ENCODE measurements at places on chromosomes 13 and 19. TPM values are rescaled to one million over a fixed set of nuclear protein-coding genes. Genes with fewer than 3 reads are reported as not detected.

DNA sequence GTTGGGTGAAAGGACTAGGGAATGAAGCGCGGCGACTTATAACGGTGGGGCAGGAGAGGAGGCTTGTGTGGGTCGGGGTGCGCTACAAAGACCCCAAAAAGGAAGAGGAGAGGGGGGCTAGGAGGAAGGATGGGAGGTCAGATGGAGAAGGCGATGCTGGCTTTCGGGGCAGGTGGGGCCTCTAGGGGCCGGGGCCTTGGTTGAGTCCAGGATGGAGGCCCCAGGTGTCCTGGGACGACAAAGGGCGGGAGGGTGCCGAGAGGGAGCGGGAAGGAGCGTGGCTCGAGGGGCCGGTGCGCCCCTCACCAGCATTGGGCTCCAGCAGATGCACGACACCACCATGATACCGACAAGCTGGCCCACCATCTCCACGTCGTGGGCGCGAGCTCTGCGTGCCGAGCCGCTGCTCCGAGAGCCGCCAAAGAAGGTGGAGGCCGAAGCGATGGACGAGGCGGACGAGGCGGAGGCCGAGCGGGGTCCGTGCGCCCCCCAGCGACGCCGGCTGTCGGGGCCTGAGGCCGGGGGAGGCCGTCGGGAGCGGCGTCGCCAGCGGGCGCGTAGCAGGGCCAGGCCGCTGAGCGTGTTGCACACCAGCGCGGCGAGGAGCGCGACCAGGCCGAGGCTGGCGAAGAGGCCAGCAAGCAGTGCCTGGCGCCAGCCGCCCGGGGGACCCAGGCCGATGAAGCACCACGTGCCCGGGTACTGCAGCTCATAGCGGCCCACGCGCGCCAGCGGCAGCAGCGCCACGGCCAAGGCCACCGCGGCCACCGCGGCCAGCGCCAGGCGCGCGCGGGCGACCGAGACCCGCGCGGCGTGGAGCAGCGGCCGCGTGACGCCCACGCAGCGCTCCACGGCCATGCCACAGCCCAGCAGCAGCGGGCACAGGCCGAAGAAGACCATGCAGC is 1.8 kb downstream of the PTGER1 start:
- no peak for DNase-seq

DNA sequence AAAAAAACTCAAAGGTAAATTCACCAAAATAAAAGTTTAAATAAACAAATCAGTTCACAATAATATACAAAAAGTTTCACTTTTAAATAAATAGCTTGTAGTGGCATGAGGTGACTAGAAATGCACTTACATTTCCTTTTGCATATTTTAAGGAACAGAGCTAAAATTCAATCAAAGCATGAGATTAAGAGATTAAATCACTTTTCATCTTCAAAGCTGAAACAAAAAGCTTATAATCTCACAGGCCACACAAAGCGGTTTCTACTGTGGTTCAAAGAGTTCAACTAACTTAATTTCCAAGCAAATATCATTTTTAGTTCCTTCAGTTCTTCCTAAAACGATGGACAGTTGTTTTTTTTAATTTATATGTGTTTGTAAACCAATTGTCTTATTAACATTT is 38.9 kb downstream of the TSC22D1 start:
- DNase-seq = no peak

DNA sequence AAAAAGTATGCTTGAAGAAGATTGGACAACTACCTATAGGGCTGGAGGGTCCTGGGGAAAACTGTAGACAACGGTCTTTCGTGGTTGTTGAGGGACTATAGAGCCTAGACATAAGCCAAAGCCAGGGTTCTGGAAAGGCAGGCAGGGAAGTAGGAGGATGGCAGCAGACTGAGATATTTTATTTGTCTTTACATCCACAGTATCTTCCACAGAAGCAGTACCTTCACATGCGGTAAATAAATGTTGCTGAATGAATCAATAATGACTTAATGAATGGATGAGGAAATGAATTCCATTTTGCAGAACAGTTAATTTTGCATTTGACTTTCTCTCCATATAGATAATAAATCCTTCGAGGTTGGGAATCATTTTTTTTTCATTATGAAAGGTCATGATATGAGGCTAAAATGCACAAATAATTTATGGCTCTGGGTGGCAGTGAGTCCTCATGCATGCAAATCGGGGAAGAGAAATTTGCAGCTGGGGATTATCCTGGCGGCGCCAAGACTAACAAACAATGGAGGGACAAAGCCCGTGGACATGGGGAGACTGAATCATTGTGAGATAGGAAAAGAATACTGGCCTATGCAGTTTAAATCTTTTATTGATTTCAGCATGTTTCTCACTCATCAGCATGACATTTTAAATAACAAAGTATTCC is 102.0 kb downstream of the ERCC5 start:
- peak; percentile 4 for DNase-seq

ELL gene
- 21.0 TPM for total RNA-seq

HIPK4 gene
- not detected for total RNA-seq

LRCH1 gene
- total RNA-seq = 7.8 TPM

ZNF154 gene
- 0.46 TPM for total RNA-seq

KLK13 gene
- not detected for total RNA-seq

DNA sequence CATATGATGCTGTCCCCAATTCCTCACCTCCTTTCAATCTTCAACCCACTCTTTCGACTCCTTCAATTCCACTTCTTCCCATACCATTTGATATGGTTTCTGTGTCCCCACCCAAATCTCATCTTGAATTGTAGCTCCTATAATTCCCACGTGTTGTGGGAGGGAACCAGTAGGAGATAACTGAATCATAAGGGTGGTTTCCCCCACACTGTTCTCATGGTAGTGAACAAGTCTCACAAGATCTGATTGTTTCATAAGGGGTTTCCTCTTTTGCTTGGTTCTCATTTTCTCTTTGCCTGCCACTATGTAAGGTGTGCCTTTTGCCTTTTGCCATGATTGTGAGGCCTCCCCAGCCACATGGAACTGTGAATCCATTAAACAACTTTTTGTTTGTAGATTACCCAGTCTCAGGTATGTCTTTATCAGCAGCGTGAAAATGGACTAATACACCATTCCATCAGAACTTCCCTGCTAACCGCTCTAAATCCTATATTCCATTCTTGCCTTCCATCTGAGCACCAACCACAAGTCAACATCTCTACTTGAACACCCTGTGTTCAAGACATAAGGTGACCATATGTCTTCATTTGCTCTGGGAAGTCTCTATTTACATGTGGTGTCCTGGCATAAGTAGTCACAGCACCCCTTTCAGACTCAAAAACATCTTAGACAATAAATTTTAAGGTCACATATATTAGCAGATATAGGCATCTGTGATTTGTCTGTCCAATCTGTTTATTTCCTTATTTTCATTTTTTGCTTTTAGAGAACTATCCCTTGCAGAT is 122.9 kb downstream of the TSHZ3 start:
- no peak for DNase-seq

GRCh38 chr13:96075953-96076543 is 13.9 kb upstream of the HS6ST3 start:
- peak; percentile 49 for DNase-seq

- DNase-seq = no peak
Observed at GRCh38 chr19:17245535-17245984, at the start of gene NR2F6. Gene NR2F6 (minus strand): TSS chr19:17245919. CDS start chr19:17245220, 699 bp downstream.

DNA sequence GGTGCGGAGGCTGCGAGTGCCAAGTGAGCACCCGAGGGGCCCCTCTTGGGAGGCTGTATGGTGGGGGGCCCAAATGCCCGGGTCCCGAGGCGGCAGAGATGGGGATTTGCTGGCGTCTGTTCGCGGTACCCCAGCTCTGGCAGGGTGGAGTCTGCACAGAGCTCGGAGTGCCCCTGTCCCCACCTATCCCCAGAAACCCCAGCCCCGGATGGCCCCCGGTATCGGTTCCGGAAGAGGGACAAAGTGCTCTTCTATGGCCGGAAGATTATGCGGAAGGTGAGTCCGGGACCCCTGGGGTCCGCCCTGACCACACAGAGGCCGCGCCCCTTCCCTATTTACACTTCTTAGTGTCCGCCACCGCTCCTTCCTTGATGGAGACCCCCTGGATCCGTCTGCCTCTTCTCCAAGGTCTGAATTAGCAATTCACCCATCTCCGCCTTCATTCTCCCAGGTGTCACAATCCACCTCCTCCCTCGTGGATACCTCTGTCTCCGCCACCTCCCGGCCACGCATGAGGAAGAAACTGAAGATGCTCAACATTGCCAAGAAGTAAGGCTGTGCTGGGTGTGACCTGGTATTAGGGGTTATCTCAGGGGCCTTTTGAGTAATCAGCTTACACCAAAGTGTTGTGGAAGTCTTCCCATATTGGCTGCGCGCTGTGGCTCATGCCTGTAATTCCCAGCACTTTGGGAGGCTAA is 630 bp downstream of the PNPLA6 start:
- DNase-seq = no peak

GRCh38 chr13:110138010-110138699 is 168.8 kb downstream of the COL4A1 start:
- DNase-seq = peak; percentile 82

DNA sequence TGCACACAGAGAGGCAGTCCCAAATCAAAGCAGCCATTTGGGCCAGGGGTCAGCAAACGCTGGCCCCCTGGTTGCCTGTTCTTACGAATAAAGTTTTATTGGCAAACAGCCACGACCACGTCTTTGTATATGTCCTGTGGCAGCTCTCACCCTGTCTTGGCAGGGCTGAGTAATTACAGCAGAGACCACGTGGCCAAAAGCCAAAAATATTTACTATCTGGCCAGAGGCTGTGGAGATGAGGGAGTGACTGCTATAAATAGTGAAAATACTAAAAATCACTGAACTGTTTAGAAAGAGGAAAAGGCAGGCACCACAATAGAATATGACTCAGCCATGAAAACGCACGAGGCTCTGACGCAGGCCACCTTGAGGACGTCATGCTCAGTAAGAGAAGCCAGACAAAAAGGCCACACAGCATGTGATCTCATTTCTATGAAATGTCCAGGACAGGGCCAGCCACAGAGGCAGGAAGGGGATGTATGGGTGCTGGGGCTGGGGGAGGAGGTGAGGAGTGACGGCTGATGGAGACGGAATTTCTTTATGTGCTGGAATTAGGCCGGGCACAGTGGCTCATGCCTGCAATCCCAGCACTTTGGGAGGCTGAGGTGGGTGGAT is 29.4 kb downstream of the SMIM24 start:
- DNase-seq = peak; percentile 74

TINCR gene
- 0.69 TPM for total RNA-seq

DNA sequence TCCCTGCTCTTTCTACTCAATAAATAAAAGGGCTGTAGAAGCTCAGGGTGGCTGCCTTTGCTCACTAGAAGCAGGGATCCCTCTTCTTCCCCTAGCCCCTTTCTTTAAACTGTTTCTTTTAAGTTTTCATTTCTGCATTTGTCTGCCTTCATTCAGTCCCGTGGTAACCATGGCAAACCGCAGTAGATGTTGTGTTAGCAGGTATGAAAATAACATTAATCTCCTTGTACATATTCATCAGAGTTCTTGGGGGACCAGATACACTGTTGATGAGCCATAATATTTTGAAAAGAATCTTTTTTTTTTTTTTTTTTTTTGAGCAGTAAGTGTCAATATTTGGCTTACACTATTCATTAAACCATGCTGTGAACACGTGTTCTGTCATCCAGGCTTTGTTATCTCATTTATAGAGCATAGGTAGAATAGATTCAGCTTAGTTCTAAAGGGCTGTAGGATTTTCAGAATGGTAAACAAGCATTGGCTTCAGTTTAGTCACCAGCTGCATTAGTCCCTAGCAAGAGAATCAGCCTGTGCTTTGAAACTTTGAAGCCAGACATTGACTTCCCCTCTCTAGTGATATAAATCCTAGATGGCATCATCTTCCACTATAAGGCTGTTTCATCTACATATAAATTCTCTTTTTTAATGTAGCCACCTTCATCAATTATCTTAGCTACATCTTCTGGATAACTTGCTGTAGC is 59.4 kb upstream of the SPRY2 start:
- DNase-seq = no peak

GIPR gene
- total RNA-seq = 4.8 TPM

RAB3A gene
- total RNA-seq = 5.7 TPM

DNA sequence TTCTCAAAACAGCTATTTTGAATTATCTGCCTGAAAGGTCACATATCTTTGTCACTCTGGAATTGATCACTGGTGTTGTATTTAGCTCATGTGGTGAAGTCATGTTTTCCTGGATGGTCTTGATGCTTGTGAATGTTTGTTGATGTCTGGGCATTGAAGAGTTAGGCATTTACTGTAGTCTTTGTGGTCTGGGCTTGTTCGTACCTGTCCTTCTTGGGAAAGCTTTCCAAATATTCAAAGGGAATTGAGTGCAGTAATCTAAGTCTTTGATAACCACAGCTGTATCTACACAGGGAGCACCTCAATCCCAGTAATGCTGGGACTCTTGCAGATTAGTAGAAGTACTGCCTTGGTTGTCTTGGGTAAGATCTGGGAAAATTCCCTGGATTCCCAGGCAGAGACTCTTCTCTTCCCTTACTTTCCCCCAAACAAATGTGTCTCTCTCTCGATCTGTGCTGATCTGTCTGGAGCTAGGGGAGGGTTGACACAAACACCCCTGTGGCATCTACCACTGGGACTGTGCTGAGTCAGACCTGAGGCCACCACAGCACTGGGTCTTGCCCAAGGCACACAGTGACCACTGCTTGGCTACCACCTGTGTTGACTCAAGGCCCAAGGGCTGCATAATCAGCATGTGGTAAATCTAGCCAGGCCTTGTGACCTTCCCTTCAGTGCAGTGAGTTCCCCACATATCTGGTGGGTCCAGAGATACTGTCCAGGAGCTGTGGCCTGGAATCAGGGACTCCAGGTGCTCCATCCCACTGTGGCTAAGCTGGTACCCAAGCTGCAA is 5.5 kb upstream of the CYP4F3 start:
- DNase-seq = no peak

DNA sequence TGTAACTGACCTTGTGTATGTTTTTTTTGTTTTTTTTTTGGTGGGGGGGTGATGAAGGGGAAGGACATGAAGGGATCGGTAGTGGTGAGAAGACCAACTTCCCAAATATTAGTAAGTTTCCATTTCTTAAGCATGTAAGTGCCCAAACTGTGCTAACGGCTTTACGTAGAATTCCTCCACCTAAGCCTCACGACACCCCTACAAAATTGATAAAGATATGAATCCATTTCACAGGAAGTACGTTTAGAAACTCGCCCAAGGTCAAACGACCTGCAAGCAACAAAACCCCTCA is 649 bp downstream of the UQCRFS1 start:
- no peak for DNase-seq
